ENCODE measurements at places on chromosomes 5 and 9.
A peak's percentile ranks its signal among the peaks of the same experiment; 100 is the strongest.

GRCh38 chr5:173247041-173247440, 12.0 kb upstream of the NKX2-5 start:
- no peak for DNase-seq
- no peaks in the 10 kb centered on the region for H3K4me1 ChIP-seq
- no peaks in the 10 kb centered on the region for H3K36me3 ChIP-seq

DNA sequence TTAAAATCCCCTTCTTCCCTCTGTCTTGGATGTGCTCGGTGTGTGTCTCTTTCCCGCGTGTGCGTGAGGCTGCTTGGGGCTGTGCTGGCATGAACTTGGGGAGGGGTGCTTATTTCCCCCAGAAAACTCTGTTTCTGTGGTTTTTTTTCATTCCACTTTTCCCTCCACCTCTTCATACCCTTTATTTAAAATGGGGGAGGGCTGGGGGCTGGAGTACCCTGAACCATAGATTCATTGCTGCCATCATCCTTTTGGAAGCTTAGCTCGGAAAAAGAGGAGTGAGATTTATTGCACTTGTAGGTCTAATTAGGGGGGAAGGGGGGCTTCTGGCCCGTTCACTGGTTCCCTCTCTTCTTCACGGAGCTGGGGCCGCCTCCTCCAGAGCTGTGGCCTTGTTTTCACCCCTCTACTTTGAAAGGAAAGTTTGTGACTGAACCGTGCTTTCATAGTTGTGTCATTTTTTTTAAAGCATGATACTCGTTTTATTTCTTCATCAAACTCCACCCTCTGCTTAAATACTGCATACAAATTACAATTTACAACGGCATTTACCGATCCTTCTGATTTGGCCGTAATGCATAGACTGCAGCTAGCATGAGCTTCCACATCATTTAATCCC, 2.9 kb downstream of the NR2F1 start:
- H3K27me3 ChIP-seq = no peaks in the 10 kb centered on the region
- no peak overlapping the region for H3K27ac ChIP-seq
- H3K36me3 ChIP-seq = no peaks in the 10 kb centered on the region
- peak overlapping the region; percentile 50 for H3K4me3 ChIP-seq
- no peak for DNase-seq

DNA sequence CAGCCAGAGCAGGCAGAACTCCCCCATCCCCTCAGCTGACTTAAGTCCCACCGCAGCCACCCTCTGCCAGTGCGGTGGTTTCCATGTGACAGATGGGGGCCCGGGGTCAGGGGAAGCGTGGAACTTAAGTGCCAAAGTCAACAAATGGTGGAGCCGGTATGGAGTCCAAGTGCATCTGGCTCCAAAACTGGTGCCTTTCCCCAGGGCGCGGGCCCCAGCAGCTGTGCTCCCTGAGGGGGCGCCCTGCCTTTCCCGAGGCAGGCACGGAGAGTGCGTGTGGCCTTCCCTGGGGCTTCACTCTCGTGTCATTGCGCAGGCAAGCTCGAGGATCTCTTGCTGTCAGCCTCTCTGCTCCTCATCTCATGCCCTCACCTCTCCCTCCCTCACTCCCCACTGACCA, 33.8 kb downstream of the SLC46A2 start:
- no peaks in the 10 kb centered on the region for H3K27me3 ChIP-seq
- H3K36me3 ChIP-seq = no peaks in the 10 kb centered on the region
- no peak overlapping the region for H3K27ac ChIP-seq
- H3K4me1 ChIP-seq = no peaks in the 10 kb centered on the region
- no peak overlapping the region for H3K4me3 ChIP-seq

DNA sequence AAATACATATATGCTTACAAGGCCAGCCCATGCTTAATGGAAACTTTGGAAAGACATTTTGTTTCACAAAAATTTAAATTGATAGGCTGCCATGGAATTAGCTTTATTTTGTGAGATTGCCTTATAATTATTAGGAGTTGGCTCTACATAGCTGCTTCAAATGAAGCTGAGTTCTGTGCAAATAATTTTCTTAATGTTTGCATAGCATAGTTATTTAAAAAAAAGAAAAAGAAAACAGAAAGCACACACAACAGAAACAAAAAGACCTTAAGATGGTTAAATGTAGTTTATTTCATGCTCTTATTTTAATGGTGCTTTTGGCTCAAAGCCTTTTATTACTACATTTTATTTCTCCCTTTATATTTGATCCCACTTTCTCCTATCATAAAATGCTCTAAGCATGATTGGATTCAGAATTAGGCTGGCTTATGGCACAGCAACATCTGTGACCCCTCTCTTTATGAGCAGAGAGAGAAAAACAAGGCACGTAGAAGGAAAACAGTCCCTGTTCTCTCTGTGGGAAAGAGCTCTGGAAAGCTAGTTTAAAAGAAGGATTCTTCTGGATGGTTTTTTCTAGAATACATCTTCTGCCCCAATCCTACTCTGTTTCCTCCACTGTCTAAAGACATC, 530.5 kb downstream of the NTRK2 start:
- no peak overlapping the region for H3K27ac ChIP-seq
- no peaks in the 10 kb centered on the region for H3K27me3 ChIP-seq
- no peak for DNase-seq
- H3K36me3 ChIP-seq = no peaks in the 10 kb centered on the region
- no peaks in the 10 kb centered on the region for H3K4me1 ChIP-seq

- DNase-seq = no peak
- no peak overlapping the region for H3K27ac ChIP-seq
- H3K27me3 ChIP-seq = no peaks in the 10 kb centered on the region
- no peaks in the 10 kb centered on the region for H3K36me3 ChIP-seq
- H3K4me1 ChIP-seq = no peaks in the 10 kb centered on the region
Observed at GRCh38 chr5:3202570-3202969, 393.1 kb upstream of the IRX1 start.

- no peaks in the 10 kb centered on the region for H3K27me3 ChIP-seq
- no peaks in the 10 kb centered on the region for H3K4me1 ChIP-seq
- H3K27ac ChIP-seq = no peak overlapping the region
- no peak for DNase-seq
- H3K4me3 ChIP-seq = no peak overlapping the region
Observed at GRCh38 chr9:107059220-107059619, 196.3 kb downstream of the ZNF462 start.

- H3K36me3 ChIP-seq = no peaks in the 10 kb centered on the region
- H3K4me1 ChIP-seq = peaks cover 82% of the 10 kb centered on the region
- peak overlapping the region; percentile 81 for H3K27ac ChIP-seq
- no peaks in the 10 kb centered on the region for H3K27me3 ChIP-seq
- no peak for DNase-seq
- H3K4me3 ChIP-seq = no peak overlapping the region
Observed at GRCh38 chr5:150511578-150512367, 3.8 kb downstream of the NDST1 start.

- H3K27ac ChIP-seq = no peak overlapping the region
- H3K27me3 ChIP-seq = no peaks in the 10 kb centered on the region
- DNase-seq = no peak
Observed at GRCh38 chr5:57193757-57194413, 20.0 kb downstream of the GPBP1 start.

DNA sequence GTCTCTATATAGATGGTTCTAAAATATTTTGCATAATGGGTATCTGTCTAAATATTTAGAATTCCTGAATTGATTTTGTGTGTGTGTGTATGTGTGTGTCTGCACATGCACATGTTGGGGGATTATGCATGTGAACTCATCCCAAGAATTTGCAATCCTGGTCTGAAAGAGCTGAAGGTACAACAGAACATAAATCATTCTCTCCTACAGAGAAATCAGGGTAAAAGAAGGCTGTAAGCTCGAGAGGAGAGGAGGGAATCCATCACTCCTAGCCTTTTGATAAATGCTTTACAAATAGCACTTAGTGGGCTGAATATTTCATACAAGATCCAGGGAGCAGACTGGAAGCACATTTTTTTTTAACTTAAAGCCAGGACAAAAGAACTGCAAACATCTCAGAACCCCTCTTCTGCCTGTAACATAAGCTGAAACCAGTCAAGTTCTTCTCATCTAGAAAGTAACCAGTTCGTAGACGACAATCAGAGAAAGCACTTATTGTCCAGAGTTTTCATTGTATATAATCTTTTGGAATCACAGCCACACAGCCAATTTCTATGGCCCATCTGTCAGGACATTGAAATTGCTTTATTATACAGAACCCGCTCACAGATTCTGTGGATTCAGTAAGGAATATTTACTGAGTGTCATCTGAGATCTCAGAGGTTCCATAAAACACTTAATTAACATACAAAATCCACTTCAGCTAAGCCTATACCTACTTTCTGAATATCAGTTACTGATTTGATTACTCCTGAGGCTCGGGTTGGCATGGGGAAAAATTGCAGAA, 541.4 kb upstream of the ZNF462 start:
- no peak overlapping the region for H3K4me3 ChIP-seq
- H3K36me3 ChIP-seq = no peaks in the 10 kb centered on the region
- no peak overlapping the region for H3K27ac ChIP-seq
- no peaks in the 10 kb centered on the region for H3K4me1 ChIP-seq
- no peaks in the 10 kb centered on the region for H3K27me3 ChIP-seq

DNA sequence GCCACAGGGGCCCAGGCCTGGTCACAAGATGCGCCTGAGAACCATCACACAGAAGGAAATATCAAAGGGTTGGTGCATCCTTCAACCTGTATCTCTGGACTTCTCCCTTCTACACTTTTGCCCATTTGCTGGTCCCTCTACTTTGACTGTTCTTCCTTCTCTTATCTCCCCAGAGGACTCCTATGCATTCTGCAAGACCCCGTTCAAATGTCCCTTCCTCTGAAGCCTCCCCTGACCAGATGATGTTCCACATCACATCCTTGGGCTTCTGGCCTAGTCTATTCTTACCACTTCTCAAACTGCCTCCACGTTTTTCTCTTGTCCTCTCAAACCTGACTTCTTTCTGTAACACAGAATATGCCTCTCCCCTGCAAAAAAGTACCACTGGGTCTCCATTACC, 34.3 kb downstream of the STK10 start:
- H3K27me3 ChIP-seq = no peaks in the 10 kb centered on the region
- no peak overlapping the region for H3K27ac ChIP-seq
- DNase-seq = no peak
- no peaks in the 10 kb centered on the region for H3K4me1 ChIP-seq
- H3K36me3 ChIP-seq = no peaks in the 10 kb centered on the region

DNA sequence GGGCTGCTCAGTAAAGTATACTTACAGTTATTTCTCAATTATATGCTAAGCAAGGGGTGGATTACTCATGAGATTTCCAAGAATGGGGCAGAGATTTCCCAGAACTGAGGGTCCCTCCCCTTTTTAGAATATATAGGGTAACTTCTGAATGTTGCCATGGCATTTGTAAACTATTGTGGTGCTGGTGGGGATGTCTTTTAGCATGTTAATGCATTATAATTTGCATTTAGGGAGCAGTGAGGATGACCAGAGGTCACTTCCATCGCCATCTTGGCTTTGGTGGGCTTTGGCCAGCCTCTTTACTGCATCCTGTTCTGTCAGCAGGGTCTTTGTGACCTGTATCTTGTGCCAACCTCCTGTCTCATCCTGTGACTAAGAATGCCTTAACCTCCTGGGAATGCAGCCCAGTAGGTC, 35.5 kb downstream of the TTC1 start:
- no peak overlapping the region for H3K27ac ChIP-seq
- H3K4me3 ChIP-seq = no peak overlapping the region
- no peak for DNase-seq

DNA sequence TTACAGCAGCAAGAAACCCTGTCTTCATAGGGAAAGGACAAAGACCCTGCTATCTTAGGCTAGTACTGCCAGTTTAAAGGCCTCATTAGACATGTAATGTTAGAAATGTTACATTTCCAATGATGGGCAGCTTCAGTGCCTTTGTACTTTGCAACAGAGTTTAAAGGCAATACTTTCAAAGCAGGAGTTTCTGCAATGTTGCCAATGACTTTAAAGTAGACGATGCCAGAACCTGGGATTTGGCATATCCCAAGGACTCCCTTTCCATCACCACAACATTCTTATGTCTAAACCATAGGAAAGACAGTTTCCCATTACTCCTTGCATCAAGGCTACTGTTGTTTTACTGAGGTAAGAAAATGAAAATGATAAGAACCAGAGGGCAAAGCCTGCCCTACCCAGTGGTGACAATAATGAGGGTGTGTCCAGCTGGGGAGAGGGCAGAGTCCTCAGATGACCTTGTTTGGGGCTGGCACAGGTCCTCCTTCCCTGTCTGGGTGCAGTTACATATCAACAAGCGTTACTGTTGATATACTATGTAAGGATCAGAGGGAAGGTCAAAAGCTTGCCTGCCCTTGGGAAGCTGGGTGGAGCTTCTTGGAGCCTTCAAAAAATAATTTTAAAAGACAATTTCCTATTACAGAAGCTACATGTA, 27.5 kb upstream of the MLANA start:
- no peak overlapping the region for H3K4me3 ChIP-seq
- DNase-seq = peak; percentile 28
- H3K27ac ChIP-seq = no peak overlapping the region
- H3K27me3 ChIP-seq = no peaks in the 10 kb centered on the region

GRCh38 chr9:24333629-24334028, 212.1 kb downstream of the IZUMO3 start:
- no peaks in the 10 kb centered on the region for H3K27me3 ChIP-seq
- H3K4me1 ChIP-seq = no peaks in the 10 kb centered on the region
- no peak for DNase-seq

GRCh38 chr9:108153416-108153815, 663.8 kb upstream of the KLF4 start:
- H3K27ac ChIP-seq = no peak overlapping the region
- no peaks in the 10 kb centered on the region for H3K27me3 ChIP-seq
- no peaks in the 10 kb centered on the region for H3K36me3 ChIP-seq
- no peaks in the 10 kb centered on the region for H3K4me1 ChIP-seq
- H3K4me3 ChIP-seq = no peak overlapping the region
- DNase-seq = no peak

DNA sequence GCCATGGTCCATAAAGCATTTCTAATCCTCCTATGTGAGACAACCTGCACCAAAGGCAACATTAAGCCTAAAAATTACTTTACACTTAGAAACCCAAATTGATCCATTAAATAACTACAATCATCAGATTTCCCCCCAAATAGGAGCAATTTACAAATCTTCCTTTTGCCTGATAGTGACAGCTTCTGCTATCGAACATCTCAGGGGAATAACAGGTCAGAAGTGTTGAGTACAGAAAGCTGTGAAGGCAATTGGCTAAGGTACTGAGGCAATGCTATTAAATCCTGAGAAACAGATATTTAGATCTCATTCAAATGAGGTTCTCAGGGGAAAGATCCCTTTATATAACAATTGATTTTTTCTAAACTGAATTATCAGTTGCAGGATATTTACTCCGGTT, 141.1 kb downstream of the PIK3R1 start:
- H3K4me3 ChIP-seq = no peak overlapping the region
- no peaks in the 10 kb centered on the region for H3K4me1 ChIP-seq
- DNase-seq = no peak
- H3K36me3 ChIP-seq = no peaks in the 10 kb centered on the region

DNA sequence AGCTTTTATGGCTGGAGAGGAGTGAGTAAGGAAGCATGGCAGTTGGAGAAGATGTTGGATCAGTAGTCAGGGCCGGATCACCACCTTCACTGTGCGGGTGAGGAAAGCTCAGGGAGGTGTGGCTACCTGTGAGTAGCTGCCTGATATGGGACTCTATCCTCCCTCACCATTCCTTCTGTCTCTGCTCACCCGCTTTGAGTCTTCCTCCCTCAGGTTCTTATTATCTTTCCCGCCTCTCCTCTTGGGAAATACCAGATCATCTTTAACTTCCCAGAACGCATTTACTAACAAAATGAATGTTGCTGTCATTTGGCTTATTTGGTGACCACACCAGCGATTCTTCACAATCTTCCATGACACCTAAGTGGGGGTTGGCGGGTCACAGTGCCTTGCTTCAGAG, 140.7 kb upstream of the GPR151 start:
- no peak overlapping the region for H3K27ac ChIP-seq
- H3K27me3 ChIP-seq = no peaks in the 10 kb centered on the region
- DNase-seq = no peak
- no peak overlapping the region for H3K4me3 ChIP-seq

- no peaks in the 10 kb centered on the region for H3K27me3 ChIP-seq
- no peaks in the 10 kb centered on the region for H3K4me1 ChIP-seq
- H3K27ac ChIP-seq = no peak overlapping the region
- no peak overlapping the region for H3K4me3 ChIP-seq
- no peaks in the 10 kb centered on the region for H3K36me3 ChIP-seq
Observed at GRCh38 chr9:13213337-13213736, 66.2 kb downstream of the MPDZ start.

All from pancreas (tissue), 10 donors.